Cardiac fibroblast (primary cell): ENCODE measurements at places on chromosomes 12 and 14.

DNA sequence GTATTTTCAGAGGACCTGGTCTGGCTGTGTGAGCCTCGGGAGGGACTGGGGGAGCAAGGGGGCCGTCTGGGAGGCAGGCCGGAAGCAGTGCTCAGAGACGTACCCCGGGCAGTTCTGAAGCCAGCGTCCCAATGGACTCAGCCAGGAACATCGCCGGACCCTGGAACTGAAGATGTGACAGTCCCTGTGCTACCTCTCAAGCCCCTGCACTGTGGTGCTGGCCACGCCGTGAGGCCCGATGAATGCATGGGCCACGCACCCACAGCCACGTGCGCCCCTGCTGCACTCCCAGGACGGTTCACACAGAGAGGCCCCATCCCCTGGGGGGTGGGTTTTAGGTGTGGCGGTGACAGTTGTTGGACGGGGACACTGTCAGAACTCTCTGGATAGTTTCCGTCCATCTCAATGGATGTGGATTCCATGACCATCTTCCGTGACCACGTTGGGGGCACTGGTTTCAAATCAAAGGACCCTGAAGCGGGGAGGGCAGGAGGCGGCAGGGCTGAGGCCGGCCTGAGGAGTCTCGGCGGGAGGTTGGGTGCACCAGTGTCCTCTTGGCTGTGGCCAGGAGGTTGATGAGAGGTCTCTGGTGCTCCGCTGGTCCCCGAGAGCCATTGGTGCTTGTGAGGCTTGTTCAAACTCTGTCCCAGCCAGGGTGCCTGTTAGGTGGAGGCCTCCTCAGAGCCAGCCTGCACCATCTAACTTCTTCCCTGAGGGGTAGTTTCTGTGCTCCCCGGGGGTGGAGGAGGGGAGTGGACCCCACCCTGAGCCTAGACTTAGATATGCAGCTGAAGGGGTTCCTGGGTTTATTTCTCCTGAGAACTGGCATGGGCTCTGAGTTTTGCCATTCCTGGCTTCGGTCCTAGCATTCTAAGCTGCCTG is 36.3 kb upstream of the TSPAN9 start:
- no peak for DNase-seq

DNA sequence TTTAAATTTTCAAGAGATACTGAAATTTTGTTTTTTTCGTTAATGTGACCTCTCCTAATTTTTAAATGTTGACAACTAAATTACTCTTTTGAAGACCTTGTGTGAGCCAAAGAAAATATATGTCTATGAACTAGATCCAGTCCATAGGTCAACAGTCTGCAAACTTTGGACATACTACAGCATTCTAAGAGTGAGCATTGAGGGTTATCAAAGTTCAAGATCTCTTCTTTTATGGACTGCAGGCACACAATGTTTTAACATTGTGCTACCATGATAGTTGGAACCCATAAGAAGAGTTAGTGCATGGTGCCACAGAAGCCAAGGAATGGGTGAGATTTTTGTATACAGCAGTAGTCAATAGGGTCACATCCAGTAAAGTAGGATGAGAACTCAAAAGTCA is 43.0 kb upstream of the ACSS3 start:
- DNase-seq = no peak

GRCh38 chr12:106590601-106591000 is 7.8 kb downstream of the RFX4 start:
- DNase-seq = no peak

DNA sequence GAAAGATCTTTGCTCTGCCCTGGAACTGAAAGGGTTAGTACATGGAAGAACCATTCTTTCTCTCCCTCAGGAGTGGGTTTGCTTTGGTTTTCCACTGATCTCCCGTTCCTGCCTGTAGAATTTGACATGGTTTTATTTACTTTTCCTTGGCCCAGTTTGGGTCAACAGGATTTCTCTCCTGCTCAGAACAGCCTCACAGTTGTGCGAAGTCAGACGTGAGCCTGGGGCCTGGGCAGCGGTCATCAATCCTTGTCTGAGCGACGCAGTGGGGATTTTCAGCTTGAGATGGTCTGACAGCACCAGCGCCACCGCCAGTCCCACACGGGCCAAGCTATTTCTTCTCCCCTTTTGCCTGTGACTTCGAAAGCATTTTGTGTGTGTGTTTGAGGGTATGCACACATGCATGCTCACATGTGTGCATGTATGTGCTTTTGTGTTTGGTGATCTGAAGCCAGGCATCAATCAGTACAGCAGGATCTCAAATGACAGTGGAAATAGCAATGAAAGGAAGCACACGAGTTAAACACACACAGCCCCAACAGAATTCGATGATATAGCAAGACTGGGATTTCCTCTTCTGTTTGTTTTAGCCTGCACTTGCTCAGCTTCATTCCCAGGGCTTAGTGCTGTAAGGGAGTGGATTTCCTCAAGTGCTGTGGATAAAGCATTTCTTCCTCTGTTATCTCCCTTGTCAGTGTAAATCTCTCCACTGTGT is 58.3 kb downstream of the SMOC1 start:
- DNase-seq = no peak

DNA sequence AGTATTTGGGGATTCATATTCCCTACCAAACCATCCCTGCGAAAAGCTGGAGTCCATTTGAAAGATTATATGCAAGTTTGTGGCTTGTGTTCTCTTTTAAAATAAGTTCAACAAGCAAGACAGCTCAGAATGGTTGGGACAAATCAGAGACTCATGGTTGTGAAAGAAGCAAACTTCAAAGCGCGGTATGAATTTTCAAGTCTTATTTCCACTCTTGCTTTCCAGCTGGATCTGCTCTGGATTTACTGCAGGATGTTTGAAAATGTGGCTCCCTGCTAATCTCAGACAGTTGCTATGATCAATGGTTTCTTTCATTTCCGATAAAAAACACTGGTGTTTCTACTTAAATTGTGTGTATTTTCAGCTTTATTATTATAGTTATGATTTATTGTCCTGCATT is 477.5 kb downstream of the RAD51B start:
- no peak for DNase-seq
